Naive thymus-derived CD4-positive, alpha-beta T cell (primary cell): ENCODE measurements at places on chromosomes 16 and 17. TPM values are rescaled to one million over a fixed set of nuclear protein-coding genes. Genes with fewer than 3 reads are reported as not detected.

GRCh38 chr17:65697661-65698060 lies 136.2 kb upstream of the AXIN2 start:
- H3K27ac ChIP-seq: no peak overlapping the region
- no peaks in the 10 kb centered on the region for H3K4me1 ChIP-seq
- DNase-seq: no peak
- H3K27me3 ChIP-seq: no peaks in the 10 kb centered on the region

DNA sequence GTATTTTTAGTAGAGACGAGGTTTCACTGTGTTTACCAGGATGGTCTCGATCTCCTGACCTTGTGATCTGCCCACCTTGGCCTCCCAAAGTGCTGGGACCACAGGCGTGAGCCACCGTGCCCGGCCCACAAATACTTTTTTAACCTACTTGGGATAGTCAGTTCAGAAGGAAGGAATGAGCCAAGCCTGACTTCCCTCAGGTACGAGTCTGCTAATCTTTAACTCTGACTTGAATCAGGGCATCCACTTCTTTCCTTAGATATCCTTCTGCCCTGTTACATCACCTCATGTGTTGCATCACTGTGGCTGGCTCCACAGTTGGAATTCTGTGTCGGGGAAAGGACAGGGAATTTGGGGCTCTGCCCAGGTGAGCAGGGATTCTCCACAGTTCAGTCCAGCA lies 120.8 kb downstream of the MSI2 start:
- no peak overlapping the region for H3K27ac ChIP-seq
- no peaks in the 10 kb centered on the region for H3K4me1 ChIP-seq
- H3K36me3 ChIP-seq: no peaks in the 10 kb centered on the region
- no peak overlapping the region for H3K4me3 ChIP-seq

ALOX12 gene
- not detected in 2 replicates for total RNA-seq

KREMEN2 gene
- not detected for total RNA-seq

CDC6 gene
- total RNA-seq: 0.51 TPM

CES3 gene
- not detected for total RNA-seq

XYLT1 gene
- total RNA-seq: 37.9 TPM

- no peaks in the 10 kb centered on the region for H3K36me3 ChIP-seq
- no peak overlapping the region for H3K4me3 ChIP-seq
- no peak overlapping the region for H3K27ac ChIP-seq
Measured at GRCh38 chr16:88290850-88291830, 91.6 kb upstream of the ZNF469 start.

VASN gene
- 1.3 TPM for total RNA-seq

- no peaks in the 10 kb centered on the region for H3K4me1 ChIP-seq
- DNase-seq: no peak
- no peak overlapping the region for H3K4me3 ChIP-seq
- no peak overlapping the region for H3K27ac ChIP-seq
- H3K36me3 ChIP-seq: no peaks in the 10 kb centered on the region
Measured at GRCh38 chr17:57823469-57824401, 26.1 kb downstream of the MRPS23 start.

DNA sequence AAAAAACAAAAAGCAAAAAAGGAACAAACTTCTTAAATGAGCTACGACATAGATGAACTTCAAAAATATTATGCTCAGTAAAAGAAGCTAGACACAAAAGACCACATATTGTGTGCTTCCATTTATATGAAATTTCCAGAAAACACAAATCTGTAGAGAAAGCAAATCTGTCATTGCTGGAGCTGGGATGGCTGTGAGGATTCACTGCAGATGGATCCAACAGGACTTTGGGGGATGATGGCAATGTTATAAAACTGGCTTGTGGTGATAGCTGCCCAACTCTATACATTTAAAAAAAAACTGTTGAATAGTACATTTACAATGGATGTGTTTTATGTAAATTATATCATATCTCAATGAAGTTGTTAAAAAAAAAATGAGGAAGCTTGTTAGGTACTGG lies 52.6 kb upstream of the MAP3K14 start:
- DNase-seq: no peak
- no peak overlapping the region for H3K4me3 ChIP-seq
- no peaks in the 10 kb centered on the region for H3K36me3 ChIP-seq
- no peaks in the 10 kb centered on the region for H3K27me3 ChIP-seq

DNA sequence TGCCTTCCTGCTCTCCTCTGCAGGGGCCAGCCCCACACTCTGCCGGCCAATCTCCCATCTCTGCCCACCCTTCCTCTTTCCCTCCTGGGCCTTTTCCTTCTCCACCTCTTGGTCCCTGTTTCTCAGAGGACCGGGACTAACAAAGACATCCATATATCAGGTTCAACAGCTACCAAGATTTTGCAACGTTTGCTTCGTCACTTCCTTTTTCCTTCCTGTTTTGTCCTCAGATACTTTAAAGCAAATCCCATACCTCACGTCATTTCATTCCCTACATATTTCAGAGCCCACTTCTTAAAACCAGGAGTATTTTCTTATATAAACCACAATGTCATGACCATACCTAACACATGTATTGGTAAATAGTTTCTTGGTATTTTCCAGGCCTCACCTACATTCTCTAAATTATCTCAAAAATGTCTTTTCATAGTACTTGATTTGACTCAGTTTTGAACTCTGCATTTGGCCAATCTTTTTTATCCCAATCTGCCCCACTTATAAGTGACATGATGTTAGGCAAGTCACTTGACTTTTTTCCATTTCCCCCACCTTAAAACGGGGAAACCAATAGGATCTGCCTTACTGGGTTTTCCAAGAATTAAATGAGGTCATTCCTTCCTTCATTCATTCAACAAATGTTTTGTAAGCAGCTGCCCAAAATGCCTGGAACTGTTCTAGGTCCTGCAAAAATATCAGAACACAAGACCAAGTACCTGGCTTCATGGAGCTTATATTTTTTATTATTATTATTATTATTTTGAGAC lies 7.2 kb upstream of the USP10 start:
- no peaks in the 10 kb centered on the region for H3K4me1 ChIP-seq
- DNase-seq: no peak
- no peaks in the 10 kb centered on the region for H3K36me3 ChIP-seq
- H3K4me3 ChIP-seq: no peak overlapping the region
- no peaks in the 10 kb centered on the region for H3K27me3 ChIP-seq

GRCh38 chr17:44349553-44350070 lies 4.5 kb downstream of the GRN start:
- no peaks in the 10 kb centered on the region for H3K27me3 ChIP-seq
- DNase-seq: no peak
- H3K27ac ChIP-seq: no peak overlapping the region
- no peaks in the 10 kb centered on the region for H3K36me3 ChIP-seq
- H3K4me3 ChIP-seq: no peak overlapping the region

SENP3 gene
- 43.6 and 50.8 TPM in 2 replicates for total RNA-seq

DNA sequence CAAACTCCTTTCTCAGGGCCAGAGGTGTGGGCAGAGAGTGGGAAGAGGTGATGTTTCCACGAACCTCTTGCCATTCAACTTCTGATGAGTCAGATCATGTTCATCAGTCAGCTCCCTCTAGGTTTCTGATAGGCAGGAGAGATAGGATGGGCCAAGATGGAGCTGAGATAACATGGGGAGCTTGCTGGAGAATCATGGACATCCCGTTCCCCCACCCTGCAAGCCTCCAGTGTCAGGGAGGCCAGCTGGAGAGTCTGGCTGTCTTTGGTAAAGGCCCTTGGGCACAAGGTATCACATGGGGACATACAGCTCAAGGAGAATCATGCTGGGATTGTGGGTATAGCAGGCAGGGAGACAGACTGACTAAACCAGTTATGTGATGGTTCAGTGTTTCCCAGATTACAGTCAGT lies 136.0 kb upstream of the IRX3 start:
- no peak overlapping the region for H3K4me3 ChIP-seq
- no peaks in the 10 kb centered on the region for H3K36me3 ChIP-seq
- no peak for DNase-seq
- no peaks in the 10 kb centered on the region for H3K4me1 ChIP-seq
- no peaks in the 10 kb centered on the region for H3K27me3 ChIP-seq

- H3K4me3 ChIP-seq: no peak overlapping the region
- H3K4me1 ChIP-seq: no peaks in the 10 kb centered on the region
- H3K36me3 ChIP-seq: no peaks in the 10 kb centered on the region
- no peak overlapping the region for H3K27ac ChIP-seq
- DNase-seq: no peak
Measured at GRCh38 chr17:70563281-70563820, 394.0 kb downstream of the KCNJ2 start.

ZNF597 gene
- 3.8 TPM for total RNA-seq

- no peaks in the 10 kb centered on the region for H3K36me3 ChIP-seq
- no peak overlapping the region for H3K27ac ChIP-seq
- no peak overlapping the region for H3K4me3 ChIP-seq
Measured at GRCh38 chr17:73823684-73824083, 179.4 kb upstream of the SDK2 start.

GRCh38 chr16:55662644-55663031 lies 6.8 kb downstream of the SLC6A2 start:
- no peaks in the 10 kb centered on the region for H3K4me1 ChIP-seq
- no peaks in the 10 kb centered on the region for H3K36me3 ChIP-seq
- H3K27ac ChIP-seq: no peak overlapping the region
- no peaks in the 10 kb centered on the region for H3K27me3 ChIP-seq
- no peak overlapping the region for H3K4me3 ChIP-seq
- no peak for DNase-seq

DNA sequence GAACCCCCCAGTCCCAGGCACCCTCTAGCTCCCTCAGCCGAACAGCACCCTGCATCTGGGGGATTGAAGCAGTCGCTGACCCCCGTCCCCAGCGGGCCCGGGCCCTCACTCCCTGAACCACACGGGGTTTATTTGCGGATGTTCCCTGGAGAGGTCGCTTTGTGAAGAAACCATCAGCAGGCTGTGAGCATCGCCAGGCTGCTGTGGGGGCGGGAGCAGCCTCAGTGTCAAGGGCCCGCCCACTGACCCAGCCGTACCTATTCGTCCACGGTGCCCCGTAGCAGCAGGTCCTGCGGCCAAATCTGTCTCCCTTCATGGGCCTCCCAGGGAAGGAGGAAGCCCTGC lies 6.4 kb upstream of the RAB40C start:
- DNase-seq: no peak
- no peaks in the 10 kb centered on the region for H3K36me3 ChIP-seq
- H3K4me1 ChIP-seq: peaks cover 7% of the 10 kb centered on the region

SLC7A5 gene
- 42.3 TPM for total RNA-seq

DNA sequence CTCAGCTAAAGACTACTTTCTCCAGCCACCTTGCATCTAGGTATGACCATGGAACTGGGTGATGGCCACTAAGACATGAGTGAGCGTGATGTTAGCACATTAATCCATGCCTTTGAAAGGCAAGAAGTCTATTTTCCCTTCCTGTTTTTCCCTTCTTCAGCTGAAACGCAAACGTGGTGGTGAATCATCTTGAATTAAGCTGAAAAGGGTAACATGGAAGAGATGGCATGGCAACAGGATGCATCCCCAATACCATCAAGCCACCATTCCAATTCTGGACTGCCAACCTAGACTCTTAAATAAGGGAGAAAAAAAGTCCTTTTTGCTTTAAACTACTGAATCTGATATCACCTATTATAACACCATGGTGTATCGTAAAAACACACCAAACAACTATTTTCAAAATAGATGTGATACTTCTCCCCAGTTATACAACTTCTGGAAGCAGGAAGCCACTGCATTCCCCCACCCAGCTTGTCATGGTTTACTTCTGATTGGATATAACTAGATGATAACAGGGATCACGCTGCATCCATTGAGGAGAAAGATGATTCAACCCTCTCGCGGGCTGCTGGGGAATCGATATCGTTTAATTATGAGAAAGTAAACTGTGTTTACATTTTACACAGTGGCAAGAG lies 368.6 kb downstream of the CDH13 start:
- H3K27ac ChIP-seq: no peak overlapping the region
- no peaks in the 10 kb centered on the region for H3K36me3 ChIP-seq
- H3K27me3 ChIP-seq: no peaks in the 10 kb centered on the region

DNA sequence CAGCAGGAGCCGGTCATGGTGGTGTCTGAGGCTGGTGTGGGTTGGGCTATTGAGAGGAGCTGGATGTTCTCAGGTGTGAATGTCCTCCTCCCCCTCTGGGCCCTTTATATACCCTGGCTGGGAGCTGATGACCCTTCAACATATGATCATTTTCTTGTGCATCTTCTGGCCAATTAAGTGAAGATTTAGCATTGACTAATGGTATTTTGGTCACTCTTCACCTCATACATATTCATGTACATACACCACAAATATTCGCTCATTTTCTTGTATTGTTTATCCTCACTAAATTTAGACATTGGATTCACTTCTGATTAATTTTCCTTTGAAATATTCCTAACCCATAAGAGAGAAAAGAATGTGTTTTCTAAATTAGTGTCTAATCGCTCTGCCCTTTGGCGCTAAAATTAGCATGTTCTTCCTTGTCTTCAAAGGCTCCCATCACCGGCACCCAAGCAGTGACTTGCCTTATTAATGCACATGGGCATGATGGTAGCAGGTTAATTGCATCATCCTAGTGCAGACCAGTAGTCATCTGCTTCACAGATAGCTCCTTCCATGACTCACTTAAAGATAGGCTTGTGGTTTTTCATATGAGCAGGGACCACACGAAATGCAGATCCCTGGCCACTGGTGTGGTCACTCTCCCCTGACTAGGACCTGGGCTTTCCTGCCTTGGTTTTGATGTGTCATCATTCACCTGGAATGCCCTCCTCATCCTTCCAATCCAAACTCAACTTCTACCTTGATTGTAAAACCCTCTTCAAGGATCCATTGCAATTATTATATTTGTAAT lies at the start of gene KRTAP2-4:
Gene KRTAP2-4 (minus strand): TSS at position 51 of the 796 bp plus-strand sequence. CDS start 34 bp downstream, at position 17.
- no peak for DNase-seq
- no peak within 1 kb of the TSS for H3K27ac ChIP-seq
- no peak within 1 kb of the TSS for H3K4me3 ChIP-seq
- no peaks in the 10 kb centered on the region for H3K36me3 ChIP-seq

MPV17L gene
- total RNA-seq: 0.31 TPM in 1 of 2 replicates, not detected in the other

DNA sequence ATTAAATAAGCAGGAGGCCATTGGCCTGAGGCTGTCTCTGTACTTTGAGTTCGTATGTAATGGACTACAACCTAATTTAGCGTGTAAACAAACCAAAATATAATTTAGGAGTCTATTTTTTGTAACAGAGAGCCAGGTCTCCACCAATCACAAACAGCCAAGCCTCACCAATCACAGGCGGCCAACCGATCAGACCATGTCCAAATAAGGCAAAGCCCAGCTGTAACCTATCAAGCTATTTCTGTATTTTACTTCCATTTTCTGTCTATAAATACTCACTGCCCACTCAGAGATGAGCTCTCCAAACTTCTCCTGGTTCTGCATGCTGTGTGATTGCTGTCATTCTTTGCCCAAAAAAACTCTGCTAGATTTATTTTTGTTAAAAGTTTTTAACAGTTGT lies 322.7 kb downstream of the NPIPA8 start:
- no peak overlapping the region for H3K4me3 ChIP-seq
- no peak for DNase-seq

GRCh38 chr17:77011173-77012011 lies 129.4 kb upstream of the SEC14L1 start:
- no peaks in the 10 kb centered on the region for H3K4me1 ChIP-seq
- H3K27me3 ChIP-seq: no peaks in the 10 kb centered on the region
- H3K4me3 ChIP-seq: no peak overlapping the region
- H3K36me3 ChIP-seq: no peaks in the 10 kb centered on the region
- DNase-seq: peak; percentile 27
- no peak overlapping the region for H3K27ac ChIP-seq

GRCh38 chr16:73036074-73036826 lies 11.7 kb downstream of the ZFHX3 start:
- no peak overlapping the region for H3K27ac ChIP-seq
- no peak for DNase-seq
- H3K4me3 ChIP-seq: no peak overlapping the region
- no peaks in the 10 kb centered on the region for H3K4me1 ChIP-seq
- no peaks in the 10 kb centered on the region for H3K36me3 ChIP-seq
- H3K27me3 ChIP-seq: no peaks in the 10 kb centered on the region

HOXB4 gene
- total RNA-seq: 2.4 TPM

KRT27 gene
- not detected for total RNA-seq
